ENCODE measurements at places on chromosomes 1 and 21. TPM values are rescaled to one million over a fixed set of nuclear protein-coding genes. Genes with fewer than 3 reads are reported as not detected.

LCA5L gene
- 1.8 TPM for total RNA-seq

RNF186 gene
- total RNA-seq, result not detected

TSPEAR gene
- total RNA-seq, result not detected

LCE1B gene
- total RNA-seq, result not detected

SUMO3 gene
- total RNA-seq, result 81.5 TPM

ZNF697 gene
- total RNA-seq, result 3.6 TPM

KCNT2 gene
- 0.53 TPM for total RNA-seq

CFHR5 gene
- not detected for total RNA-seq

FAAH gene
- total RNA-seq, result 23.8 TPM

DDAH1 gene
- 31.9 TPM for total RNA-seq

PTGS2 gene
- 0.63 TPM for total RNA-seq

KRTAP21-2 gene
- not detected for total RNA-seq

SLC30A2 gene
- total RNA-seq, result not detected

FOXD2 gene
- 0.48 TPM for total RNA-seq

GRCh38 chr1:117759535-117759934, 153.7 kb downstream of the TENT5C start:
- DNase-seq, result peak; percentile 22

DNA sequence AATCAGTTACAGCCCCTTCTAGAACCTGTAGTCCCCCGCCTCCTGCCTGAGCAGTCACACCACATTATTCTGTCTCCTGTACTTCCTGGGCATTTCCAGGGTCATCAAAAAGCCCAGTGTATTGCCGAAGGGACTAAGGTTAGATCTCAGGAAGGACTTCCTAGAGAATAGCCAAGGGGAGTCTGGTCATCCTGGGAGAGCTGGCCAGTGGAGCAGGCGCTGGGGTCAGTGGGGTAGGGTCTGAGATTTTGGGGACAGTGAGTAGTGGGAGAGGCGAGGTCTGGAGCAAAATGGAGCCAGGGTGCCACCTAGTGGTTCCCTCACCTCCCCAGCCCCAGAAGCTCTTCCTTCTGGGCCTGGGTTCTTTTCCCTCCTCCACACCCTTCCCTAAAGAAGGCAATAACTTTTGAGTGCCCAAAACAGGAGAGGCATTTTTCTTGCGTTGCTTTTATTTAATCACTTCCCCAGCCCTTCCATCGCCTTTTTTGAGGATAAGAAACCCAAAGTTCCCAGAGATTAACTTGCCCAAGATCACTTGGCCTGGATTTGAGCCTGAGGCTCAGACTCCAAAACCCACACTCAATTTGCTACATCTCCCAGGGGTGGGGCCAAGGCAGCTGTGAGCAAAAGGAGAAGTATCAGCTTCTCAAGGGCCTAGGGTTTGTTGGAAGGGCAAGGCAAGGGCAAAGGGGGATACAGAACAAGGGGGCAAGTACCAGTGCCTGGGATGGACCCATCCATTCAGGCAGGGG, 7.3 kb upstream of the PMVK start:
- DNase-seq, result no peak

DNA sequence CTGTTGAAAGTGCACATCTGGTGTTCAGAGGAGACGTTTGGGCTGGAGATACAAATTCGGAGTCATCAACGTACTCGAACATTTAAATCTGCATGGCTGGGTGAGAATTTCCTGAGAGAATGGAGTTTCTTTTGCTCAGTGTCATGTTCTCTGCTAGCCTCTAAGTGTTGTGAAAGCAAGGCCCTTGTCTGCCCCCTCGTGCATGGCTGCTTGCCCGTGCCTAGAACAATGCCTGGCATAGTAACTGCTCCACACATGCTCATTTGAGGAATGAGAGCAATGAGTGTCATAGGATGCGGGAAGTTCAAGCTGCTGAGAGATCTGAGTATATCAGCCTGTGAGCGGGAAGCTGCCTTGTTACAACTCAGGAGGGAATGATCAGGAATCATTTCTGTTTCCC, 171.1 kb upstream of the CSF3R start:
- peak; percentile 44 for DNase-seq

DNA sequence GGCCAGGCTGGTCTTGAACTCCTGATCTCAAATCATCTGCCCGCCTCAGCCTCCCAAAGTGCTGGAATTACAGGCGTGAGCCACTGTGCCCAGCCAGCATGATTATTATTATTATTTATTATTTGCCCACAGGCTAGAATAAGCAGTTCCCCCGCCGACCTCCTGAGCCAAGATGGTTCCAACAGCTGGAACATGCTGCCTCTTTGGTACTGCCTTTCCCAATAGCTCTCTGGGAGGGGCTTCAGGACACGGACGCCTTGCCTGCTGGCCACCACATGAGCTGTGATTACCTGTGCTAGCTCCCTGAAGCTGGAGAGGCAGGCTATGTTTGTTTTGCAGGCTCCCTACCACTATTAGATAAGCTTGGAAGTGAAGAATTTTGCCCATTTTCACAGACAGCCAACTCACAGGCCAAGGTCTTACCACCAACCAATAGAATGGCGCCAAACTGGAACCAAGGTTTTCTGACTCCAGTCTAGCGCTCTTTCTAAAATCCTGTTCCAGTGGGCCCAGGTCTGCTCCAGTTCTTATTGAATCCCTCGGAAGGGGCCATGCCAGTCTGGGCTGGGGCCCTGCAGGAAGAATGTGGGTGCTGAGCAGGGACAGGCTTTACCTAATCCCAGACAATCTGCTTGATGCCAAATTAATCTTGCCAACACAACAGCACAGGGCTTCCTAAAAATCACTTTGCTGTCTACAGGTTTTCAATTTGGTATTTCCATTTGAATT, 2.1 kb upstream of the GPR61 start:
- DNase-seq, result no peak

DNA sequence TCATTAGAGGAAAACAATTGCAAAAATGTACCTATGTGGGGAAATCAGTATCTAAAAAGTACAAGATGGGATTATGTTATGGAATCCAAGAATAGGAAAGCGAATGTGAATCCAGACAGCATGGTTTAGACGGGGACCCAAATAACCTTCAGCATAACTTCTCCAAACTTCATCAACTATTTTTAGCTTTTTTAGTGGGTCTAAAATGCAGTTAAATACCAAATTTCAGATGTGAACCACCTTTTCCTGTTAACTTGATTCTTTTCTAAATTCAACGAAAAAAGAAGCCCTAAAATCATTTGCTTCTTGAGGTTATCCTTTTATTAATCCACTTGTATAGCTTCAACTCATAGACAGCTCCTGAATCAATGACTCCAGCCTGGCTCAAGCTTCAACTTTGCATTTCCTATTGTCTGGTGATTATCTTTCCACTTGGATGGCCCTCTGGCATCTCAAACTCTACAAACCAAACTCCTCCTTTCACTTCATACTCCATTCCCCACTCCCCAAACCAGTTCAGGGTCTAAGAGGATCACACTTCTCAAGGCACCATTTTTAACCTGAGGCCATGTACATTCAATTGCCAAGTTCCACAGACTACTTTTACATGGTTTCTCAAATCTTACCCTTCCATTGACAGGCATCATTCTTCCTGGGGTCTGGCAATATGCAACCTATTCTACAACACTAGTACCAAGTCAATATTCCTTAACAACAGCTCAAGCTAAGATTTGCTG, 7.4 kb downstream of the ERRFI1 start:
- peak; percentile 51 for DNase-seq

- DNase-seq, result peak; percentile 93
These were observed 67.7 kb upstream of the RCC1 start for GRCh38 chr1:28437924-28438699.

- no peak for DNase-seq
These were observed 26.3 kb downstream of the ZBTB17 start for GRCh38 chr1:15949453-15950245.

GRCh38 chr1:222009105-222009730, 267.3 kb upstream of the DUSP10 start:
- peak; percentile 19 for DNase-seq

DNA sequence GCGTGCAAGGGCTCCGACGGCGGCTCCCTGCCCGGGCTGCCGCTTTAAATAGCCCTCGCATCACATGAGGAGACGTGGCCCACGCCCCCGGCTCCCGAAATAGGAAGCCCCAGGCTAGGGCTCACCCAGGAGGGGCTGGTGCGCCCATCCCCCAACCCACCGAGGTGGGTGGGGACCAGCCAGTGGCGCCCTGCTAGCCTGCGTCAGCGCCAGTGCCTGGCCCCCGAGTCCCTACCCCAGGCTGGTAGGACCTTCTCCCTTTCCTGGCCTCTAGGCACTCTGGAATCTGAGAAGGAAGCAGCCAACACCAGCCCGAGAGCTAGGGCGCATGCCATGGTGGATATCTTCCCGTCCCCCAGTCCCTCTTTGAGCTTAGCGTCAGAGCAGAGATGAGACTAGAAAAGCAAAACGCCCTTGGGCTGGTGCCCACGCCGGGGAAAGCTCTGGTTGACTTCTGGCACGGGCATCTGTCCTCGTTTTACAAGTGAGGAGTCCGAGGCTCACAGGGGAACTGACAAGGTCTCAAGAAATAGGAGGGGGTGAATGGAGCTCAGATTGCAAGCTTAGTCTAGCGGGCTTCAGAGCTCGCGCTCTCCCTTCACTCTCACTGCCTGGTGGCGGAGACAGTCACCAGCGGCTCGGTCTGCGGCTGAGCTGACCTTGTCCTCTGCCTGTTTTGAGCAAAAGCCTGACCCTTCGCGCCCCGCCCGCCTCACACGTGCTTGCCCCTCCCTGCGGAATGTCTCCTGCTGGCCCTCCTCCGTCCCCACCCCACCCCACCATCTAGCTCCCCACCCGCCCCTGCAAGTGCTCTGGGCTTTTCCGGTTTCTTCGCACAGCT, at the start of gene FABP3:
FABP3 (minus strand) TSS at position 21 of the 841 bp plus-strand sequence. CDS start 62 bp downstream, outside the sequence.
- peak; percentile 82 for DNase-seq

DNA sequence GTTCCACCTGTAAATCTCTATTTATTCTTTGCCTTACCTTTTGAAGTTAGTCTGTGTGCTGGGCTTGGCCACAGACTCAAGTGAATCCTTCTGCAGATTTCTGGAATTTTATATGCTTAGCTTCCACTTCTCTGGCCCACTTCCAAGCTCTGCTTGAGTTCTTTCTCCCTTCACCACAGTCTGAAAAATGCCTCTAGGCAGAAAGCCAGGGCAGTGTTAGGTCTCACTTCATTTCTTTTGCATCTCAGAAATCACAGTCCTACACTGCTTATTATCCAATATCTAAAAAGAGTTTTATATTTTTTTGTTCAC, 48.9 kb downstream of the INKA2 start:
- DNase-seq, result peak; percentile 24

DNA sequence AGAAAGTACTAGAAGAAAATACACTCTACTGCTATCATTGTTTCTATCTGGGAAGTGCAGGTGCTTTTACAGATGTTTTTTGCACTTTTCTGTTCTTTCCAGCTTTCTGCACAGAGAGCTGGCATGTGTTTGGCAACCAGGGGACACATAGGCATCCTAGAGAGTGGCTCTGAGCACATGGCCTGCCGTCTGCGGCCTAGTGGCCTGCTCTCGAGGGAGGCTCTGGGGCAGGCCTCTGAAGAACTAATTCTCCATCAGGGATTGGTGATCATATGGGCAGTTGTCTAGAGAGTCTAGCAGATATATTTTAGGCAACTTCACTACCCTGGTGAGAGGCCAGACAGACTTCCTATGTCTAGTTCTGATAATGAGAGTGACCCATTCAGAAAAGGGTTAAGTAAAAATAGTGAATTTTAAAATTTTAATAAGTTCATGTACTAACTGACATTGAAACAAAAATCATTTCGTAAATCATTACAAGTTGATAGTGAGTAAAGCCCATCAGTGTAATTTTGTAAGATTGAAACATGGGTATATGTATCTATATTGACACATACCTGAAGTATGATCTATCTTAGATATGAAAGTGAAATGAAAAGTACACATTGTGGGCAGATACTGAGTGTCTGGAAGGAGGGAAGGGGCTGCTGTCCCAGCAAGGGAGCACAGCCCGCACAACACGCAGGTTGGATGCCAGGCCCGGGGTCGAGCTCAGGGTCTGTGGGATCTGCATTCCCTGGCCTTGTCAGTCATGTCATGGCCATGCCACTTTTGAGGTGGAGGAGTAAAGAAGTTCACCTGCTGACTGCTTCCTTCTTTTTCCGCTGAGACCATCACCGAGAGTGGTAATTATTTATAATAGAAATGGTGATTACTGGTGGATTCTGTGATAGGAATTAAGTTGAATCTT, 79.8 kb downstream of the PCBP3 start:
- DNase-seq, result no peak

DNA sequence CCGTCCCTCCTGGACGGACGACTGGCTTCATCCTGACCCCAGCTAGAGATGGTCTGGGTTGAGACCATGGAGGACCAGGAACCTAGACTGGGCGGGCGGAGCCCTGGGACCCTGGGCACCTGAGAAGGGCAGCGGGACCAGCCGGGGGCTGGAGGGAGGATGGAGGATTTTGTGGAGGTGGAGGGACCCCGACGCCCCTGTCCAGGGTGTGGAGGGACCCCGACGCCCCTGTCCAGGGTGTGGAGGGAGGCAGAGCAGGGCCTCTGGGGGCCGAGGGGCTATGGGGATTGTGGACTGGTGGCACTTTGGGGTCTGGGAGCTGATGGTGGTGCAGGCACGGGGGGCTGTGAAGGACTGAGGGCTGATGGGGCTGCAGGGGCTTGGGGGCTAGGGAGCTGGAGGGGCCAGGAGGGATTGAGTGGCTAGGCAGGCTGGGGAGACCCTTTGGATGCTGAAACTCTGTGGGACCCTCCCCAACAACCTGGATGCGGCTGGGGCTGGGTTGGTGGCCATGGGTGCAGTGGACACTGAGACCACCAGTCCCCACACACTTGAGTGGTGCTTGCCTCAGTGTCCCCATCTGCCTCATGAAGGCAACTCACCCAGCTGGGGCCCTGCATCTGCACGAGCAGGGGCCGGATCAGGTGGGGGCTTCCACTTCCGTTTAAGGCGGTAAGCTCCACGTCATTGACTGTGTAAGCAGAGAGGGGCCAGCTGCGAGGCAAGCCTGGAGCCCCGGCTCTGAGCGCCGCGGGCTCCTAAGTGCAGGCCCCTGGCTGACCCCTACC, 7.4 kb downstream of the GJC2 start:
- no peak for DNase-seq

- DNase-seq, result peak; percentile 48
These were observed 14.1 kb downstream of the DPYD start for GRCh38 chr1:97906567-97907241.

- DNase-seq, result no peak
These were observed 5.5 kb downstream of the FBXO2 start for GRCh38 chr1:11648732-11649158.

GRCh38 chr21:44485254-44485793, 30.0 kb downstream of the LRRC3 start:
- no peak for DNase-seq

- no peak for DNase-seq
These were observed 200.8 kb upstream of the VAMP3 start for GRCh38 chr1:7570311-7570710.

DNA sequence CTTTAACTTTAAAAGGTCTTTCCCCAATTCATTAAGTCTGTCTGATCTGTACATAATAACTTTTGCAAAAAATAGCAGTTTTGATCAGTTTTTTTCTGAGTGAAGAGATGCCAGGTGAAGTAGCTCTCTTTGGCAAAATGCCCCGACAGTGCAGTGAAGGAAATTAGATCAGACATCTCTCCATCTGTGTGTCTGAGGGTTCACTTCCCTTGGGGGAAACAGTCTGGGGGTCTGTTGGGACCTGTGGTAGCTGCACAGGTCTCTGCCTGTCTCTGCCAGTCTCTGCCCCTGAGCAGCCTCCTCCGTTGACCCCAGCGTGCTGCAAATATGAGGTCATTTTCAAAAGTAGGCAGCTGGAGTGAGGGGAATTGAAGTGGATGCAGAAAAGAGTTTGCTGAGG, 54.5 kb downstream of the TBCE start:
- no peak for DNase-seq
